Heart left ventricle (tissue), 16 donors: ENCODE measurements at places on chromosomes 1 and 21. TPM values are rescaled to one million over a fixed set of nuclear protein-coding genes. Genes with fewer than 3 reads are reported as not detected.

DNA sequence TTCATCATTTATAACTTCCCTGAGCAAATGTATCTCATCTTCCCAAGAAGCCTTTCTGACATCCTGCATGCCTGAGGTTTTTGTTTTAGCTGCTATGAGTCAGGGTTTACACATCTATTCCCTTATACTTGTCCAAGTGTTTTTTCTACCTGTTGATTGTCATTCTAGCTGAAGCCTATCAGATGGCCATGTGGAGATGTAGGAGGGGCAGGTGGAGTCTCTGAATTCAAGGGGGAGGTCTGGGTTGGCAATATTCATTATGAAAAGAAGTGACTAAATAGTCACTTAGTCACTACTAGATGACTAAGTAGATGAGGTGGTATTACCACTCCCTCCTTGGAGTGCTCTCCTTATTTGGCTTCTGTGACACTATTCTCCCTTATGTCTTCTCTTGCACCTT, 52.4 kb downstream of the XCL1 start:
- no peak for DNase-seq

DNA sequence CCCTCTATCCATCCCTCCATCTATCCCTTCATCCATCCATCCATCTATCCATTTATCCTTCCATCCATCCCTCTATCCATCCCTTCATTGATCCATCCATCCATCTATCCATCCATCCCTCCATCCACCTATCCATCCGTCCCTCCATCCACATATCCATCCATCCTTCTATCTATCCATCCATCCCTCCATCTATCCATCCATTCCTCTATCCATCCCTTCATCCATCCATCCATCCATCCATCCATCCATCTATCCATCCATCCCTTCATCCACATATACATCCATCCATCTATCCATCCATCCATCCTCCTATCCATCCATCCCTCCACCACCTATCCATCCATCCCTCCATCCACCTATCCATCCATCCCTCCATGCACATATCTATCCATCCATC, 23.6 kb downstream of the MATN1 start:
- no peak for DNase-seq

DNA sequence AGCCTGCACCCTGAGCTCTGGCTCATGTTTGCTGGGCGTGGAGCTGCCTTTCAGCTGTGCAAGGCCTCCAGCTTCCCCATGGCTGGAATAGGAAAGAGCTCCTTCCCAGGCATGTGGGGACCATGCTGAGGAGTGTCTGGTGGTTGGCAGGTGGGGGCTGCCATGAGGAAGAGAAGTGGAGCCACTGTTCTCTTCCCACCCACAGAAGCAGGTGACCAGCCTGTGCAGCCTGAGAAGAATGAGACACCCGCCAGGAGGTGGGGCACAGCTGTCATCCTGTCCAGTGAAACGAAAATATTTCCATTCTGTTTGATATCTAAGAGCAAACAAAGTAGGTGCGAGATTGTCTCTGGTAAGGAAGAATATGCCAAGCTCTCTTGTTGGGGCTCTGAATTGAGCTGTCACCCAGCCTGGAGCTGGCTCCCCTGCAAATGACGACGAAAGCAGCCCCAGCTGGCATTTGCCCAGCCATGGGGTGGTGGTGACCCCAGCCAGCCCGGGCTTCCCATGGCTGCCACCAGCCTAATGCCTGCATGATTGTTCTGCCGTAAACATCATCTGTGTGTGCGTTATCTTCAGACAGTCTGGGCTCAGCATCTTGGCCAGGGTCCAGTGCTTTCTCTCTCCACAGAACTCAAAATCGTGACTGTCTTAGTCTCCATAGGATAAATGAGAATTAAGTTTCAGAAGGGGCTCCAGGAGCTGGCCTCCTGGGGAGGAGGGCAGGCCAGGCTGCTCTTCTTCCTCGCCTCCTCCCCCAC, 429.8 kb upstream of the VAMP3 start:
- no peak for DNase-seq

DNA sequence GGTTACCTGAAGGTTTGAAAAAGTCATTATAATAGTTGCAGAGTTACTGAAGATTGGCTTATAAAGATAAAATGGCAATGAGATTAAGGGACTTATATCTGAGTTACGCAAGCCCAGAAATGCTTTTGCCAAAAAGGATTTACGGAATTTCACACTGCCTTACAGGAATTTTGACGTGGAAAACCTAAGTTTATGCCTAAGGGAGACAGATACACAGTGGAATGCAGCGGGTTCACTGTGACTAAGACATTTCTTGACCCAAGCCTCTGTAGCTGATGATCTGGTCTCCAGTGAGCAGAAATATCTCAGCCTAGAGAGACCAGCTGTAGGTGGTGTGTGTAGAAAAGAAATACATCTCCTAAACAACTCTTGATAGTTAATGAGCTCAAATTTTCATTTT, 10.1 kb upstream of the EXO1 start:
- DNase-seq = no peak

DNA sequence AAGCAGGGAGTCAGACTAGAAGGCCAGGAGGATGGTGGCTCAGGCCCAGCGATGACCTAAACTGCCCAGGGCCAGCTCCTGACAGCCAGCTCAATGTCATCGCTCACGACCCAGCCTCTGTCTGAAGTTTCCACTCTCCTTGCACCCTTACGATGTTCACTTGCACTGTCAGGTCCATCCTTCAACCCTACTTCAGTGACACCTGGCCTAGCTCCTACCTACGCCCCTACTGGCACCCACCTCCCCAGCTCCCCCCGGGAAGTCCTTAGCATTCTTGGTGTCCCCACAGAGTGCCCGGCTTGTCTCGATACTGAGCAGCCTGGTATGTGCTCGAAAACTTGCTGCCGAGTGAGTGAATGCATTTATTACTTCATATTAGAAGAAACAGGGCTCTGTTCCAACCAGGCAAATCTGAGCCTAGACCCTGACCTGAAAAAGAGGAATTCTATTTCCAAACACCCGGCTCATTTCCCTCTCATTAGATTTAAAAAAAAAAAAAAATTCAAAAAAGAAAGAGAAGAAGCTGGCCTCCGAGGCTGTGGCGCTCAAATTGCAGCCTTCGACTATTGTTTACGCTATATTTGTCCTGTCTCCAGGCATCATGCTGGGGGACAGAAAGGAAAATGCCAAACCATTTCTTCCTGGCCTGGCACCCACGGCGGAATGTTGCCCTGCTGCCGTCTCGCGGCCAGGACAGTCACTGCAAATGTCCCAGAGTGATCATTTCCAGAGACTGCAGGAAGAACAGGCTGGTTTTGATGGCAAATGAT, 29.8 kb upstream of the LRRC38 start:
- peak; percentile 74 for DNase-seq

DNA sequence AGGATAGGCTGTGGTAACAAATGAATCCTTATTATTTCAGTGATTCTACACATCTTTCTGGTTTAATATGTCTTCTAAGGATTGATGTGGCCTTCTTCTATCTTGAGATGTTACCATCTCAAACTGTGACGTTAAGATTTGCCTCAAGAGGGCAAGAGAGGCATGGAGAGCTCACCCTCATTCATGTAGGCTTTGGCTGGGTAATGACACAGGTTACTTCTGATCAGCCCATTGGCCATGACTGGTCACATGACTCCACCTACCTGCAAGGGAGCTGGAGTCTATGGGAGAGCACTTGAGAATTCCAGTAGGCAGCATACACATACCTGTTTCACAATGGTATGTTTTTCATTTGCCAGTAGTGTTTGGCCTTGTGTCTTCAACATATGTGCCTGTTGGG, 30.0 kb downstream of the CACHD1 start:
- no peak for DNase-seq

DNA sequence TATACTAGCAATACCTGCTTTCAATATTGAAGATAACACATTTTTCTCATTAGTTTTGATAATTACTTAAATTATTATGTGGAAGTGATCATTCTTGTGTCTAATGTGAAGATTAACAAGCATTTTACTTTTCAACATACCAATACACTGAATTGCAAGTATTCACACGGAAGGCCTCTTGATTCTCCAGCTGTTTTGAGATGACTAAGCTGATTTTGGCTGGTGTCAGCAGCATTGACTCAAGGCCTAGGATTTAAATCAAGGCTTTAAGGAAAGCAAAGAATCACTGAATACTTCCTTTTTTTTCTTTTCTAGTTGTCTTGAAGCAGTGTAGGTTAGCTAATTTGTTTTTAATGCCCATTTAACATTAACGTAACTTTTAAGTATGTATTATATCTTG, 373.7 kb downstream of the SRGAP2C start:
- no peak for DNase-seq

- no peak for DNase-seq
Observed at GRCh38 chr1:31510853-31511789, 65.2 kb upstream of the TINAGL1 start.

- DNase-seq = peak; percentile 78
Observed at GRCh38 chr1:247390116-247390791, 25.7 kb upstream of the NLRP3 start.

DNA sequence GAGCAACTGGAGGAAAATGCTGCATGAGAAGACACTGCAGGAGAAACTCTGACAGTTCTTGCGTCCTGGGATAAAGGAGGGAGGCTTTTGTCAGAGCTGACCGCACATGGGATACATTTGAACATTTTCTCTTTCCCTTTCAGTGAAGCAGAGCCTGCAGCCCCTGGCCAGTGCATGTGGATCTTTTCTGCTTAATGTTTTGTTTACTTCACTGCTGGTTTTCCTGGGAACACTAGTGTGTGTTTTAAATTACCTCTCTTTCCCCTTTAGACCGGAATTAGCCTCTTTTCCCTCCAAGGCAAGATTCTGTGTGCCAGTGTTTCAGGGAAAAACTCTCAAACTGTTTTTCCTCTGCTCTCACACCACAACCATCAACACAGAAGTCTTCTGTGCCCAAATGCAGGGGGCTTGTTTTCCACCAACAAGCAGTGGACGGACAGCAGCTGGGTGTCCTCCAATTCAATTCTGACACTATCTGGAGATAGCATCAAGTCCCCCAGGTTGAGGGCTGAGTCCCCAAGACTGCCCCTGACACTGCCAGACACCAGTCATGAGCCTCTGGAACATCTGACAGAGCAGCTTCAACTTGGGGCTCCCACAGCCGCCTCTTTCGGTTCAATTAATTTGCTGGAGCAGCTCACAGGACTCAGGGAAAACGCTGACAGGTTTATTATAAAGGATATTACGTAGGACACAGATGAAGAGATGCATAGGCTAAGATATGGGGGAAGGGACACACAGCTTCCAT, 136.2 kb downstream of the RHOU start:
- no peak for DNase-seq

- no peak for DNase-seq
Observed at GRCh38 chr1:197902131-197902453, 338 bp upstream of the C1orf53 start.

DNA sequence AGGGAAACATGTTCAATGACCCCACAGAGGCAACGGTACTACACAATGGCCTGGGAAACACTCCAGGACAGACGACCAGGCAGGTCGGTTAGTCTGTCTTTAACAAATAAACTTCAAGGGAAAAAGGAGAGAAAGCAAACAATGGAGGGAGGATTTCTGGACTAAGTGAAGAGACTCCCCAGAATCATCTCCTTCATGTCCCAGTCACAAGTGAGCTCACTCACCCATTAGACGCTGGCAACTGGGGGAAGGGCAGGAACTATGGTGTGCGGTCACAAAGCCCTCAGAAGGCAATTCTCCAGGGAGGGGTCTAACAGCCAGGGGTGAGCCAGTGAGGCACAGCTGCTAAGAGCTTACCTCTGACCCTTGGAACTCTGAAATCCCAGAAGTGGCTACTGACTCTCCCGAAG, 55.7 kb upstream of the NADK start:
- no peak for DNase-seq

- no peak for DNase-seq
Observed at GRCh38 chr1:230086151-230086550, 19.1 kb downstream of the GALNT2 start.

GRCh38 chr21:36260030-36260787, 59.8 kb upstream of the MORC3 start:
- DNase-seq = no peak

DNA sequence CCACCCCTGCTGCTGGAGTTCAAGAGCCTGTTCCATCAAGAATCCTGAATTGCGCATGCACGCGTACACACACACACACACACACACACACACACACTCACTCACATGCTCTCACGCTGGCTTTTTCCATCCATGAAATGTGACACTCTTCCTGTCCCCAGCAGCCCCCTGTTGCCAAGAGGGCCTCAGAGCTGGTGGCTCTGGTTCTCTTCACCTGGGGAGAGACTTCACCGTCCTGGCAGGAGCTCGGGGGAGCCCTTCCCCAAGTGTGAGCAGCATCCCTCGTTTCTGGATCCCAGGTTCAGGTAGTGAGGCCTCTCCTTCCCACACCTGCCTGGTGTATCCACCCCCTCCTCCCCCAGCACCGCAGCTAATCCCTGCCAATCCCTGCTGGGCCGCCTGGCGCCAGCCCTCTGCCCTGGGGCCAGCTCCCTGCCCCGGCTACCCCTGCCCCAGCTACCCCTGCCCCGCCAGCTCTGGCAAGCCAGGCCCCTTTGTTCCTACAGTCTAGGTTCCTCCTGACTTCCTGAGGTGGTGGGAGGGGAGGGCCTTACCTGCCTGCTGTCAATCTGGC, 9.9 kb downstream of the PLOD1 start:
- no peak for DNase-seq

GRCh38 chr1:211603191-211603701, 24.3 kb upstream of the SLC30A1 start:
- no peak for DNase-seq

DNA sequence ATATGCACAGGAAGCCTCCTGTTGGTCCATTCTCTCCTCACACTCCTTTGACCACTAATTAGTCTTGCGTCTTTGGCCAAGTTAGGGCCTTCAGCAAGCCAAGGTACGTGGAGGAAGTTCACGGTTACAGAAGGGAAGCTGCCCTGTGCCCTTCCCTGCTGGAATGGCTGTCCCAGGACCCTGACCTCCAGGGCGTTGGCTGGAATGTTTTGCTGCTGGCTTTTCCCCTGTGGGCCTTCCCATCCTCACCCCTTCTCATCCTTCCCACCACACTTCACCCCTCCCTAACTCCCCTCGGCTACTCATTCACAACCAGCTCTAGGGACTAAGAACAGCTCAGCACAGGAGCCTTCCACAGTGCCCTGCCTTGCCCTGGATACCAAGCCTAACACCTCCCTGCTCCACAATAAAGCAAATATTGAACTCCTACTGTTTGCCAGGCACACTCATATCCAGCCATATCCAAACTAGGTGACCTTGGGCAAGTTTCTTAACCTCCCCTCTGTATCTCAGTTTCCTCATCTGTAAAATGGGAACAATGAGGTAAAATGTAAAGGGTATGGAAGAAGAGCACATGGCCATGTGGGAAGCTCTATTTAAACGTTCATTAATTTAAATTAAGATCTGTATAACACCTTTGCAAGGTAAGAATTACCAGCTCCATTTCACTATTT, 8.8 kb upstream of the CDCP2 start:
- no peak for DNase-seq

GRCh38 chr1:95407886-95408291, 173.9 kb downstream of the RWDD3 start:
- DNase-seq = no peak

Gene EPHA2
- polyA plus RNA-seq = 5.6 TPM

Gene IRF2BP2
- 77.4 TPM for polyA plus RNA-seq

Gene OR2L5
- not detected for polyA plus RNA-seq

Gene SLC22A15
- 4.1 TPM for polyA plus RNA-seq

Gene ANXA9
- not detected for polyA plus RNA-seq

Gene RHEX
- polyA plus RNA-seq = not detected

Gene LY9
- not detected for polyA plus RNA-seq

Gene FYB2
- polyA plus RNA-seq = 0.15 TPM

Gene SUCO
- polyA plus RNA-seq = 23.7 TPM

Gene KRTAP19-2
- polyA plus RNA-seq = not detected

Gene DVL1
- polyA plus RNA-seq = 110 TPM

Gene TRMT13
- polyA plus RNA-seq = 8.1 TPM

Gene GFI1
- 0.12 TPM for polyA plus RNA-seq
